ENCODE measurements at places on chromosomes 1 and 21. TPM values are rescaled to one million over a fixed set of nuclear protein-coding genes. Genes with fewer than 3 reads are reported as not detected.

UBL4B gene
- not detected for polyA plus RNA-seq

MYCL gene
- 7.5 TPM for polyA plus RNA-seq

CATSPERE gene
- 1.5 TPM for polyA plus RNA-seq

FCER1A gene
- polyA plus RNA-seq, result 0.26 TPM

- DNase-seq, result no peak
These were observed 55.0 kb downstream of the HIVEP3 start for GRCh38 chr1:41863718-41864117.

GRCh38 chr1:114979278-114979891, 50.2 kb upstream of the TSHB start:
- peak; percentile 44 for DNase-seq

- no peak for DNase-seq
These were observed 6.8 kb upstream of the IL24 start for GRCh38 chr1:206890125-206891060.
